ENCODE measurements at places on chromosomes 11 and 22.

DNA sequence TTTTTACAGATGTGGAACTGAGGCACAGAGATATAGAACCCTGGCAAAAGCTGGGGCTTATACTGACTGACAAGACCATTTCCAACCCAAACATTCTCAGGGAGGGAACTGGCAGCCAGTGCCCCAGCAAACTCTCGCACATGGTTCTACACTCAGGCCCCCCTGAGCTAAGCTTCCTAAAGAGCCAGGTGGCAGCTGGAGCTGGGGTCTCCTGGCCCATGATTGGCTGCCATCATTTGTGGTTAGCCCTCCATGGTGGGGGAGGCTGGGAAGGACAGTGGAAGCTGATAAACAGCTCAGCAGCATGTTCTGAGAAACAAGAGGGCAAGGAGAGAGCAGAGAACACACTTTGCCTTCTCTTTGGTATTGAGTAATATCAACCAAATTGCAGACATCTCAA lies at the start of gene RAG1:
RAG1 (plus strand) TSS at position 314 of the 400 bp plus-strand sequence. CDS start 5,298 bp downstream, outside the sequence.
- DNase-seq, result no peak

DNA sequence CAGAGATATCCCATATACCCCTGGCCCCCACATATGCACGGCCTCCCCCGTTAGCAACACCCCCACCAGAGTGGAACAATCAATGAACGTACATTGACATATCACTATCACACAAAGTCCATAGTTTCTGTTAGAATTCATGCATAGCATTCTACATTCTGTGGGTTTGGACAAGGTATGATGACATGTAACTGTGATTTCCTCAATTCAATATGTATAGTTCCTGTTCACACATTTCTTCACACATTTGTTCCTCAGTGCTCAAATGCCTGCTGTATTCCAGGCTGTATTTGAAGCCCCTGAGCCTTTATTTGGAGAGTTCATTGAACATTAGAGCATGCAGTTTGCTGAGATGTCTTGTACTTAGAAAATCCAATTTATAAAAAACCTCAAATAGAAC lies 69.9 kb downstream of the PTPRJ start:
- DNase-seq, result no peak

DNA sequence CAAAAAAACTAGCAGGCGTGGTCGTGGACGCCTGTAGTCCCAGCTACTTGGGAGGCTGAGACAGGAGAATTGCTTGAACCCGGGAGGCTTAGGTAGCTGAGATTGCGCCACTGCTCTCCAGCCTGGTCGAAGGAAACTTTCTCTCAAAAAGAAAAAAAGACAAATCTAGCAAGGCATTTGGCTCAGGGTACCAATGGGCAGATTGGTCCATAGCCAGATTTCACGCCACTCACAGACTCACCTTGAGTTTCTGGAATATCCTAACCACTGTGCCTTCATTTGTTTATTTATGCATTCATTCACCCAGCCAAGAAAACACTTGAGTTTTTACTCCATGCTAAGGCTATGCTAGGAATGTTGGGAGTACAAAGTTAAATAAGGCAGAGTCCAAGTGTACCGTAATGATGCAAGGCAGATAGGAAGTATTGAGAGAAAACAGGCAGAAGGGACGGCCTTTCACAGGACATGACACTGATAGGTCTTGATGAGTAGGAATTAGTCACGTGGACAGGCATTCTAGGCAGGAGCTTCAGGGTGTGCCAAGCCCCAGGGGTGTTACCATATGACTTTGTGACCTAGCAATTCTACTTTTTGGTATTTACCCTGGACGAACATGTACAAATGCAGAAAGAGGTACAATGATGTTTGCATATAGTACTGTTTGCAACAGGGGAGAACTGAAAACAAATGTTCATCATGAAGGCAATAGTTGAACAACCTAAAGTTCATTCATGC lies 3.0 kb upstream of the PACSIN3 start:
- peak; percentile 74 for DNase-seq

DNA sequence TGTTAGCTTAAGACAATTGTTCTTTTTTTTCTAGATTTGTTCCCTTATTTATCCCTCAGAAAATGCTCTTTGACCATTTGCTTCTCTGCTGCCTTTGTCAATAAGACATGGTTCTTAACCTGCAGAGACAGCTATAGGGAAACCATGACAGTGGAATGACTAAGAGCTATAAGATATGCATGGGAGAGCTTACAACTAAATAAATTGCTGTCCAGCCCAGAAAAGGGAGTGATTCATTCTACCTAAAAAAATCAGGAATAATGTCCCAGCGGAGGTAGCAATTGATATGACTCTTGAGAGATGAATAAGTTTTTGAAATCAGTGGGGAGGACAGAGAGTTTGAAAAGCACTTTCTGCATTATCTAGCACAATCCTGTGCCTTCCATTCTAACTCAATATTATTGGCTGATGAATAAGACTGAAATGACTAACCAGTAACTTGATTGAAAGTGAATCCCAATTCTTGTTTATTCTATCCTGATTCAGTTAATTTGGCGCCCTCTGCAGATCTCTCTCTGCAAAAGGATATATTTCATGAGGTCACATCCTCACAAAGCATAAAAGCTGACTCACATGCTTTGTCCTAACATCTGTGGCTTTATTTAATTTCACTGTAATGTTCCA lies 680.5 kb upstream of the API5 start:
- peak; percentile 27 for DNase-seq

DNA sequence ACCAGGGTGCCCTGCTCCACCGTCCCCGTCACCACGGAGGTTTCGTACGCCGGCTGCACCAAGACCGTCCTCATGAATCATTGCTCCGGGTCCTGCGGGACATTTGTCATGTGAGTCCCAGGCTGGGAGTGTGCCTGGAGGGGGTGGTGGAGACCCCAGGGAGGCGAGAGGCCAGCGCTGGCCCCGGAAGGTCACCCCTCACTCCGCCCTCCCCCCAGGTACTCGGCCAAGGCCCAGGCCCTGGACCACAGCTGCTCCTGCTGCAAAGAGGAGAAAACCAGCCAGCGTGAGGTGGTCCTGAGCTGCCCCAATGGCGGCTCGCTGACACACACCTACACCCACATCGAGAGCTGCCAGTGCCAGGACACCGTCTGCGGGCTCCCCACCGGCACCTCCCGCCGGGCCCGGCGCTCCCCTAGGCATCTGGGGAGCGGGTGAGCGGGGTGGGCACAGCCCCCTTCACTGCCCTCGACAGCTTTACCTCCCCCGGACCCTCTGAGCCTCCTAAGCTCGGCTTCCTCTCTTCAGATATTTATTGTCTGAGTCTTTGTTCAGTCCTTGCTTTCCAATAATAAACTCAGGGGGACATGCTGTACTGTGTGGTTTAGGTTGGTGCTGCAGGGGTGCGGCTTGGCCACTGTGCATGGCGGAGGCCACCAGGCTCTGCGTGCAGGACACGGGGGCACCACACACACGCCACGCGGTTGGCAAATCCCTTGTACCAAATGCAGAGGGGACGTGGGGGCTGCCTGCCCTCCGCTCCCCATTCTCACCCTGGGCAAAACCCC lies 35.4 kb downstream of the MUC2 start:
- no peak for DNase-seq

DNA sequence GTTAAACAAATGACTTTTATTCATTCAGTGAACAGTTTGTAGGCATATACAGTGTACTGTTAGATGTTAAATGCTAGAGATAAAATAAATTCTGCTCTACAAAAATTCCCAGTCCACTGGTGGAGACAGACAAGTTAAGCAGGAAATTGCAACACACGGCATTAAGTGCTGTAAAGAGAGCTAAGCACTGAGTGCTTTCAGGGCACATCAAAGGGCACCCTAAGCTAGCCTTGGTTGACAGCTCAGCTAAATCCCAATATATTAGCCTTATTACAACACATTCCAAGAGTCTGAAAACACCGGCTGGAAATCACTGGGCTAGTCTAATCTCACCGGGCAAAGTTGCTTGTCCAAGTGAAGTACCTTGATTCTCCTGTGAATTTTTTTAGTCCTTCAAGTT lies 55.1 kb downstream of the NOX4 start:
- DNase-seq, result no peak

DNA sequence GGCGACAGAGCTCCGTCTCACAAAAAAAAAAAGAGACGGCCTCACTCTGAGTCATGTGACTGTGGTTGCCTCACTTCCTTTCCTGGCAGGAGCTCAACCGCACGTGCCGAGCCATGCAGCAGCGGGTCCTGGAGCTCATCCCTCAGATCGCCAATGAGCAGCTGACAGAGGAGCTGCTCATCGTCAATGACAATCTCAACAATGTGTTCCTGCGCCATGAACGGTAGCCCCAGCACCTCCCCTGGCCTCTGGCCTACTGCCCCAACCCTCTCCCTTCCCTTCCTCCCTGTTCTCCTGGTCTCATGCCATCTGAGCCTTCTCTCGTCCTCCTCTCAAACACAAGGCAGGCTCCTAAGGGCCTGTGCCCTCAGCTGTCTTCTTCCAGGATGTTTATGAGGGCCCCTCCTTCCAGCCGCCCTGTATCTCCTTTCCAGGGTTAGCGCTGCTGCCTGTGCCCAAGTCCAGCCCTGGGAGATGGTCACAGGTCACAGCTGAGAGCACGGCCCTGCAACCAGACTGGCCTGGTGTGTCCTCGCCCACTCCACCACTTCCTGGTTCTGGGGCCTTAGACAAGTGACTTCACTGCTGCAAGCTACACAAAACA lies 30.7 kb downstream of the TOM1 start:
- no peak for DNase-seq

GRCh38 chr22:30277547-30278344 lies 11.1 kb upstream of the OSM start:
- DNase-seq, result no peak

- peak; percentile 48 for DNase-seq
These were observed 30.5 kb upstream of the FNBP4 start for GRCh38 chr11:47797633-47798032.

DNA sequence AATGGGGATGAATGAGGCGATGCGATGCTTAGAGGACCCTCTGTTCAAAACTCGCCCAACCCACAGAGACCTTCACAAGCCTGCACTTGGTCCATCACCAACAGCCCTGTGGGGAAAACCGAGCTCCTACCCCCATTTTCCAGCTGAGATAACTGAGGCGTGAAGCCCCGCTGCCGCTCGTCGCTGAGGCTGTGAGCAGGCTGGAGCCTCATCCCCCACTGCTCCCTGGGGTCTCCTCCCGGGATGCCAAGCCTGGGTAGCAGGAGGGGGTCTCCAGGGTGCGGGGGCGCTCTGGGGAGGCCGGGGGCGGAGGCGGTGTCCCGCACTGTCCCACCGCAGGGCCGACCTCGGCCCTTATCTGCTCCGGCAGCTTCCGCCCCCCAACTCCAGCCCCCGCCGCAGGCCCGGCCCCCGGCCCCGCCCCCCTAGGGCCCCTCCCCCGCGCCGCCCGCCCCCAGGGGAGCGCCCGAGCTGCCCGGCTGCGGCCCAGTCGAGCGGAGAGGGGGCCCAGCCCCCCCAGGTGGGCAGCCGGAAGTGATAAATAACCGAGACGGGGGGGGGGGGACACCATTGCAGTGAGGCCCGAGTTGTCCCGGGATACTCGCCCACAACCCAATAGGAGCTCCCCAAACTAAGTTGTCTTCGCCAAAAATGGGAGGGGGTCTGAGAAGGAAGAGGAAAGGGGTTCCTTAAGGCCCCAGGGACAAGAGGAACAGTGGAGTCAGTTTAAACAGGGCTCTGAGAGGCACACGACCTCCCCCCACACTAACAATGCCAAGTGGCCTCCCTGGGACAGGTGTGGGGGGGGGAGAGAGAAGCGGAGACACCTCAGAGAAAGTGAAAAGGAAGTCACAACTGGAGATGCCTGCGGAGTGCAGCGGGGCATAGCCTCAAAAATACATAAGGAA lies 8.3 kb upstream of the SLC39A13 start:
- no peak for DNase-seq
